ENCODE measurements at places on chromosomes 4 and X. TPM values are rescaled to one million over a fixed set of nuclear protein-coding genes. Genes with fewer than 3 reads are reported as not detected.

GRCh38 chr4:1523907-1524636 is 117.8 kb upstream of the NKX1-1 start:
- no peak for ATAC-seq

- no peak for ATAC-seq
Measured at GRCh38 chr4:154186035-154186434, 305.6 kb downstream of the DCHS2 start.

DNA sequence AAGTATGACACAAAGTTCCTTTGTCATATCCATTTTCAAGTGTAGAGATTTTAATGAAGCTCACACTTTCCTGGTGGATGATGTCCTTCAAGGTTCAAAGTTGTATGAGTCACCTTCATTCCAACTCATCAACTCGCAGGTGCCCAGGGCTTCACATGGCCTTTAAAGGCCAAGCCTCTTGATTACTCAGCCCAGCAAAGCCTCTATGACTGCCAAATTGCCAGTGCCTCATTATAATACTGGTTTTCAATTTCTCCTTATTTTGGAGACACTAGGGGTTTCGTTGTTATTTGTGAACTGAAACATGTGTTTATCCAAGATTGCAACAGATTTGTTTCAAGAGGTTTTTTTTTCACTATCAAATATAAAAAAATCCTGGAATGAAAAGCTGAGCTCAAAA is 45.9 kb upstream of the PPP3CA start:
- ATAC-seq: no peak

GRCh38 chr4:88702782-88703181 is 5.2 kb upstream of the NAP1L5 start:
- ATAC-seq: no peak

DNA sequence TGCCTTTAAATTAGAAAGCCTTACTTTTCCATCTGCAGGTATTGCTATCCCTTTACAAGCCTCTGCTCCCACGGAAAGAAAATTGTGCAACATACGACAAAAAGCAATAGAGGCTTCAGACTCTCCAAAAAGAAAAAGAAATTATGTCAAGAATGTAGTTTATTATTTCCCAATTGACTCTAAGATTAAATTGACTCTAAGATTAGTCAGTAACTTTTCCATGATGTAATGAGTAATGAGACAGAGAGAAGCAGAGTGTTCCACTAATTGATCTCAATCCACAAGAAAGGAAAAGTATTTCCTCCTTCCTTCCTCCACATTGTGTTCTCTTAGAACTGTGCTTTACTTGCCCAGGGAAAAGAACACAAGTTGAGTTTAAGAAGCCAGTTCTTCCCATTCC is 345.7 kb upstream of the HS3ST1 start:
- no peak for ATAC-seq

GRCh38 chr4:57303012-57303751 is 193.0 kb upstream of the IGFBP7 start:
- no peak for ATAC-seq

DNA sequence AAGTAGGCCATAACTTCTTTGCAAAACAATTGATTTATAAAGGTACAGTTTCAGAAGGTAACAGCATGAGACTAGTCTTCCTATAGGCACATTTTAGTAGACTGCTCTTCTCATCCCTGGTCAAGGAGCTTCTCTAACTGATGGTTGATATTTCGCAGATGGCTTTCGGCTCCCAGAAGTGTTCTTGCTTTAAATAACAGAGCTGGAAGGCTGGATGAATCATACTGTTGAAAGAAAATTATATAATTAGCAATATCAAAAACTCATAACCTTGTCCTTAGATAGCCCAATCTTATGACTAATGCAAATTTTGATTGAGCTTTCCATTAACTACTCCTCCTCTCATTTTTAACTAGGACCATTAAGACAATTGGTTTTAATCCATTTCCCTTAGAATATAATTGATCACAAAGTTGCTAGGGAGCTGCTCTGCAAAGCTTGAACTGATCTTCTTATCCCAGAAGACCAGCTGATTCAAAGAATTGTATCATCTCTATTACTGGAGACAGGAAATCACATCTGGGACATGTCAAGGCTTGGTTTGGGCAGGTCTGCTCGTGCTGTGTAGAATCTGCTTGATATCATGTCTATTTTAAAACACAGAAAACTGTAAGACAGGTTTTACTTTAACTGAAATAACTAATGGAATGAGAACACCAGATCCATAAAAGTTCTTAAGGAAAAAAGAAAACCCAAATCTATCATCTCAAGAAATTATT is 38.6 kb downstream of the CENPU start:
- no peak for ATAC-seq

- ATAC-seq: no peak
Measured at GRCh38 chr4:169341490-169341889, 70.7 kb upstream of the SH3RF1 start.

DNA sequence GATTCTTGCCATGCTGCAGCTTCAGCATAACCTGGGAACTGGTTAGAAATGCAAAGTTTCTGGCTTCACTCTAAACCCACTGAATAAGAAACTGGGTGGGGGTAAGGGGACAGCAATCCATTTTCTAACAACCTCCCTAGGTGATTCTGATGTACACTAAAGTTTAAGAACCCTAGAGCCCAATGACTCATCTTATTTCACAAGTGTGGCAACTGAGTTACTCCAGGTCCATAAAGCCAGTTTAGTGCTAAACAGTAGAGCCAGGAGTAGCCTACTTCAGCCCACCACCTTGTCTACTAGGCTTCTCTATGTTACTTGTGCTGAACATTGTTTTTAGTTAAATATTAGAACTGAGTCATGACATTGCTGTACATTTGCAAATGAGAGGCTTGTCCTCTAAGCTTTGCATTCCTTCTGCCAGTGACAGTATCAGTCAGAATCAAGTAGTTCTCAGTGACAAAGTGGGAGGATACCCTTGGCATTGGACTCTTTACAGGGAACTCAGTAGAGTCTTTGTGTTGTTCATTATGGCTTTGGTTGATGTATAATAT is 518.0 kb downstream of the RPA4 start:
- ATAC-seq: peak; percentile 20

- ATAC-seq: no peak
Measured at GRCh38 chr4:99979872-99980271, 29.8 kb upstream of the H2AZ1 start.

DNA sequence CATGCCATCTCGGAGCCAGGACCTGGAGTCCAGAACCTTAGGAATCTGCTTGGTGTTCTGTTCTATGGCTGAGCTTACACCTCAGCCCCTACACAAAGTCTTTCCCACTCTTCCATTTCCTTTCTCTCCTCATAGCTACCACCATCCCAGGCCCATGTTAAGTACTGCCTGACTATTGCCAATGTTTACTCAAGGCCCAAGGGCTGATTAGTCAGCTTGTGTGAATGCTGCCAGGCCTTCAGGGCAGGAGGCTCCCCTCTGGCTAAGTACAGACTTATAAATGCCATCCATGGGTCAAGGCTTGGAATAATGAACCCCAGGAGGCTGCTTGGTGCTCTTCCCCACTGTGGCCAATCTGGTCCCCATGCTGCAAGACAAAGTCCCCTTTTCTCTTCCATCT is 411.6 kb upstream of the MAGEB18 start:
- ATAC-seq: no peak

GRCh38 chr4:137370679-137371078 is 161.6 kb downstream of the PCDH18 start:
- no peak for ATAC-seq

DNA sequence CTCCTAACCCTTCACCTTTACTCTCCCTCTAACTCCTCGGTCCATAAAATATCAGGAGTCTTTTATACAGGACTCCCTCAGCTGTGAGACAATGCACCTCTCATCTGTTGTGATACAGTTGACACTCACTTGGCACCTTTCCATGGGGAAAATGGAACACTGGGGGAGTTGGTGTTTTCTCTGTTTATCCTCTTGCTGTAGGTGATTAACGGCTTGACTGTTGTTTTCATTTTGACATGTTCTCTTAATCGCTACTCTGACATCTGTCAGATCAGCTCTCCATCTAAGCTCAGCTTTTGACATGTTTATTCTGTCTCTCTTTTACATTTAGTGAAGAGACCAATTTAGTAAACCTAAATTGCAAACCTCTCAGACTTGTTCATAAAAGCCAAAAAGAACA is 604.8 kb downstream of the TRAM1L1 start:
- ATAC-seq: no peak

DNA sequence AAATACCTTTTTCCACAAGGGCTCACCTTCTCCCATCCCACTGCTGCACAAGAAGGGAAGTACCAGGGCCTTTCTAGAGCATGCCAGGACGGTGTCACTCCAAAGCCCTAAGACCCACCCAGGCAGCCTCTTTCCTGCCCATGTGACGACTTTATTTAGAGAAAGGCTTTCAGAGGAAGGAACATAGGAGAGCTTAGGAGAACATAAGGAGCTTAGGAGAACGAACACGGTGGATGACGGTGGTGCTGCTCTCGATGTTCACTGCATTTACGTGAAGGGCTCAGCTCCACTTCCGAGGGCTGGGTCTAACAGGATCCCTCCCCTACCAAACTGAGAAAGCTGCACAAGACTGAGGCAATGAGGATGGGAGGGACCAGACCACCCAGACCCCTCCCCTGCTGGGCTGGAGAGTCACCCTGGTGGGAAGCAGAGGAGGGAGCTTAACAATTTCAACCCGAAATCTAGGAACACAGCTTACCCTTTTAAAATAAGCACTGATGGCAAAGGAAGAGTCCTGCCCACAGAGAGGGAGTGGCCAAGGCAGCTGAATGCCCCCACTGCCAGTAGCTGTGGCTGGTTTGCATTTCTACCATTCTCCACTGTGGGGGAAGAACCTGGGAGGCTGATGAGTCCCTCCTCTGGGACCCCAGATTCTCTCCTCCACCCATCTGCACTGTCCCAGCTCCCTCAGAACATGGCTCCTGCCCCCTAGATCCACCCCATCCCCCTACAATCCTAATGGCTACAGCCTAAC is 29.8 kb downstream of the ZFYVE28 start:
- ATAC-seq: no peak

DNA sequence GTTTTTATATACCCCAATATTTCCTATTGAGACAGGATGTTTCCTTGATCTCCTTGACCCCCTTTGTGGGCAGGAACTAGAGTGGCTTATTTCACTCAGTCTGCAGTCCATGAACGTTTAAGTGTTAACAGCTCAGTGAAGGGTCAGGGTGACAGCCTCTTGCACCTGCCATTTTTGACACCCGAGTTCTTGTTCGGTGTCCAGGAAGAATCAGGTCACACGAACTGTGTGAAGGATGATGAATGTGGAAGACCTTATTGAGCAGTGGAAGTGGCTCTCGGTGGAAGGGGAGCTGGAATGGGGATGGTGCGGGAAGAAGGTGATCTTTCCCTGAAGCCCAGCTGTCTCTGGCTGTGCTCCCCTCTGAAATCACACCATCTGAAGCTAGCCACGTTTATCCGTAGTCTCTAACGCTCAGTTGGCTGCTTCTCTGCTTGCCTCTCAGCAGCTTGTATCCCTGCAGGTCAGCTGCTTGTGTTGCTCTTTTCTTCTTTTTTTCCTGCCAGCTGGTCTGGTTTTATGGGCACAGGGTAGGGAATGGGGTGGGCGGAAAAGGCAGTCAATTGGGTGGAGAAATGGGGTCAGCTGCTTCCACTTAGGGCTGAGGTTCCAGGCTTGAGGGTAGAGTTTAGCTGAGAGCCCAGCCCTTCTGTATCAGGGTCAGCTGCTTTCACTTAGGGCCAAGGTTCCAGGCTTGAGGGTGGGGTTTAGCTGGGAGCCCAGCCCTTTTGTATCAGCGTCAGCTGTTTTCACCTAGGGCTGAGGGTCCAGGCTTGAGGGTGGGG is 29.0 kb upstream of the CCNG2 start:
- no peak for ATAC-seq

- ATAC-seq: peak; percentile 68
Measured at GRCh38 chr4:86033171-86033570, 326.7 kb downstream of the MAPK10 start.

- ATAC-seq: no peak
Measured at GRCh38 chr4:108029731-108030130, 40.0 kb downstream of the HADH start.

GRCh38 chrX:101391831-101392230 is 1.0 kb downstream of the RPL36A start:
- ATAC-seq: no peak

DNA sequence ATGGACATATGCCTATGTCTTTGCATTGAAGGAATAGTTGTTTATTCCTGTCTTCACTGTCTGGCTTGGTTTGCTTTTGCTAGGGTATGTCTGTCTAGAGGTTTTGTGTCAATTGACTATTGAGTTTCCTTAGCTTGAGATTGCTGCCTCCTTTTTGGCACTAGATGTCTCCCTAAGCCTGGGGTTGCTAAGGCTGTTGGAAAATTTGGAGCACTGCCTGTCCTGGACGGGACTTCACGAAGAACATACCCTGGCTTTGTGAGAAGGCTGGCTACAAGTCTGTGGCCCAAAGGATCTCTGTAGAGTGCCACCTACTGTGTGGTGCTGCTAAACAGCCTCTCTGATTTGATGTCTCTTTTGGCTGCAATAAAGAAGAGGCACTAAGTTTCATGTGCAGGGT is 183.8 kb upstream of the NUDT10 start:
- ATAC-seq: peak; percentile 26

- no peak for ATAC-seq
Measured at GRCh38 chr4:161382655-161383054, 781.1 kb downstream of the FSTL5 start.

DNA sequence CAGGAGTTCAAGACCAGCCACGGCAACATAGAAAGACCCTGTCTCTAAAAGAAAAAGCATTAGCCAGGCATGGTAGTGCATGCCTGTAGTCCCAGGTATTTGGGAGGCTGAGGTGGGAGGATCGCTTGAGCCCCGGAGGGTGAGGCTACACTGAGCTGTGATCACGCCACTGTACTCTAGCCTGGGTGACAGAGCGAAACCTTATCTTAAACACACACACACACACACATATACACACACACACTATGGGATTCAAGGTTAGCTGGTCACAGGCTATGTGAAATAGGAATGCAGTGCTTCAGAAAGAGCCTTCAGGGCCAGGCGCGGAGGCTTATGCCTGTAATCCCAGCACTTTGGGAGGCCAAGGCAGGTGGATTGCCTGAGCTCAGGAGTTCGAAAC is 23.5 kb downstream of the NLGN3 start:
- ATAC-seq: no peak

- ATAC-seq: no peak
Measured at GRCh38 chr4:161444626-161445025, 719.2 kb downstream of the FSTL5 start.

GRCh38 chr4:132479543-132479942 is 669.6 kb upstream of the PCDH10 start:
- no peak for ATAC-seq

DNA sequence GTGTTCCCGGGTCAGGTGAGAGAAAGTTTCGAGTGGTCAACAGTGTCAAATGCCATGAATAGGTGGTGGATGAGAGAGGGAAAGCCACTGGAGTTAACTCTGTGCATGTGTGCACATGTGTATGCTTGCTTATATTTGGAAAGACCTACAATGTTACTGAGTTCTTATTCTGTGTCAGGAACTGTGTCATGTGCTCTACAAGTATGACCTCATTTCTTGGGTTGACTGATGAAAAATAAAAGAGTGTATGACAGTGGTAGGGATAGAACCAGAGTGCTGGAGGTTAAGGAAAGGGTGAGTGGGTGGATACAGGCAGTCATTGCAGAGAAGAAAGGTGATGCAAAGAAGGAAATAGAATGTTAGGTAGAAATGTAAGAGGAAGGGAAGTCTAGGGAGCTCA is 22.1 kb upstream of the DGKK start:
- peak; percentile 38 for ATAC-seq

ARHGAP6 gene
- total RNA-seq: 3.5 TPM

TCEAL6 gene
- 0.43 TPM for total RNA-seq

SSX2B gene
- total RNA-seq: not detected

SLC34A2 gene
- total RNA-seq: 0.57 TPM

PNMA6F gene
- 0.29 TPM for total RNA-seq

TDO2 gene
- not detected for total RNA-seq

USP17L21 gene
- not detected for total RNA-seq

MCF2 gene
- 0.83 TPM for total RNA-seq

GLRA2 gene
- total RNA-seq: not detected

AMOT gene
- 26.0 TPM for total RNA-seq
